ENCODE measurements at places on chromosomes 2 and 18. TPM values are rescaled to one million over a fixed set of nuclear protein-coding genes. Genes with fewer than 3 reads are reported as not detected.

The NBEAL1 gene
- total RNA-seq: 62.7 TPM

The CXCR1 gene
- total RNA-seq: not detected

The RAB27B gene
- total RNA-seq: 35.1 TPM

The CAPN14 gene
- 1.4 TPM for total RNA-seq

The NT5C1B gene
- not detected for total RNA-seq

The NPPC gene
- total RNA-seq: not detected

The POTEI gene
- total RNA-seq: not detected

The XIRP2 gene
- total RNA-seq: 0.78 TPM

The LAMA3 gene
- total RNA-seq: 1.4 TPM

The ANKRD62 gene
- 0.16 TPM for total RNA-seq

The ALPP gene
- total RNA-seq: not detected

The MDH1B gene
- 2.5 TPM for total RNA-seq

The ST8SIA3 gene
- total RNA-seq: 7.2 TPM

The ALK gene
- total RNA-seq: 0.78 TPM

The MROH2A gene
- not detected for total RNA-seq

The CCDC148 gene
- 25.7 TPM for total RNA-seq

The RAD51AP2 gene
- 0.47 TPM for total RNA-seq

The AGXT gene
- total RNA-seq: not detected

The TUBB8B gene
- not detected for total RNA-seq

The RAB17 gene
- total RNA-seq: 0.16 TPM

The ANKRD30BL gene
- 27.9 TPM for total RNA-seq

The DYNC1I2 gene
- 262 TPM for total RNA-seq

The MEIS1 gene
- 20.7 TPM for total RNA-seq

The KIAA1328 gene
- total RNA-seq: 28.5 TPM

The NYAP2 gene
- 7.8 TPM for total RNA-seq

The TOGARAM2 gene
- under 0.01 TPM for total RNA-seq

The GCG gene
- not detected for total RNA-seq

The ST8SIA5 gene
- total RNA-seq: 10.8 TPM

The COLEC12 gene
- total RNA-seq: 15.4 TPM
